CD14-positive monocyte (primary cell): ENCODE measurements at places on chromosomes 5 and 9. TPM values are rescaled to one million over a fixed set of nuclear protein-coding genes. Genes with fewer than 3 reads are reported as not detected.

The DAPK1 gene
- polyA plus RNA-seq = 24.1 TPM

The MED22 gene
- 9.6 TPM for polyA plus RNA-seq

The TMEM203 gene
- 76.1 TPM for polyA plus RNA-seq

The HTR1A gene
- not detected for polyA plus RNA-seq

The ORM2 gene
- 0.33 TPM in 1 of 2 replicates, not detected in the other for polyA plus RNA-seq

The C5orf24 gene
- polyA plus RNA-seq = 6.6 TPM

The TUSC1 gene
- 0.87 TPM for polyA plus RNA-seq

The IFNA13 gene
- not detected for polyA plus RNA-seq

The SAXO1 gene
- polyA plus RNA-seq = not detected

The CDKN2A gene
- 1.6 TPM in 2 replicates for polyA plus RNA-seq

The HTR4 gene
- polyA plus RNA-seq = not detected

The ADAMTS12 gene
- polyA plus RNA-seq = not detected in 2 replicates

The MARCOL gene
- polyA plus RNA-seq = not detected in 2 replicates

The CORO2A gene
- 3.5 TPM for polyA plus RNA-seq

The CLIC3 gene
- 0.51 TPM for polyA plus RNA-seq

The GNA14 gene
- polyA plus RNA-seq = 0.04 TPM in 1 of 2 replicates, not detected in the other

The C9orf43 gene
- polyA plus RNA-seq = not detected

The SH2D3C gene
- polyA plus RNA-seq = 20.5 TPM

The IQGAP2 gene
- polyA plus RNA-seq = 22.4 and 50.9 TPM in 2 replicates

The PLPP7 gene
- polyA plus RNA-seq = 1.1 and 1.8 TPM in 2 replicates

The GBGT1 gene
- 40.1 and 54.6 TPM in 2 replicates for polyA plus RNA-seq

The COL15A1 gene
- polyA plus RNA-seq = 0.14 TPM

The IPO11 gene
- 1.3 and 4.4 TPM in 2 replicates for polyA plus RNA-seq
